ENCODE measurements at places on chromosomes 3 and 15. TPM values are rescaled to one million over a fixed set of nuclear protein-coding genes. Genes with fewer than 3 reads are reported as not detected.

GRCh38 chr3:126125341-126125740, 41.4 kb upstream of the SLC41A3 start:
- no peaks in the 10 kb centered on the region for H3K36me3 ChIP-seq
- no peak overlapping the region for H3K27ac ChIP-seq
- no peaks in the 10 kb centered on the region for H3K4me1 ChIP-seq
- peak; percentile 50 for DNase-seq

- no peak overlapping the region for H3K27ac ChIP-seq
- no peak overlapping the region for H3K4me3 ChIP-seq
Measured at GRCh38 chr15:63474810-63475316, 29.5 kb upstream of the USP3 start.

DNA sequence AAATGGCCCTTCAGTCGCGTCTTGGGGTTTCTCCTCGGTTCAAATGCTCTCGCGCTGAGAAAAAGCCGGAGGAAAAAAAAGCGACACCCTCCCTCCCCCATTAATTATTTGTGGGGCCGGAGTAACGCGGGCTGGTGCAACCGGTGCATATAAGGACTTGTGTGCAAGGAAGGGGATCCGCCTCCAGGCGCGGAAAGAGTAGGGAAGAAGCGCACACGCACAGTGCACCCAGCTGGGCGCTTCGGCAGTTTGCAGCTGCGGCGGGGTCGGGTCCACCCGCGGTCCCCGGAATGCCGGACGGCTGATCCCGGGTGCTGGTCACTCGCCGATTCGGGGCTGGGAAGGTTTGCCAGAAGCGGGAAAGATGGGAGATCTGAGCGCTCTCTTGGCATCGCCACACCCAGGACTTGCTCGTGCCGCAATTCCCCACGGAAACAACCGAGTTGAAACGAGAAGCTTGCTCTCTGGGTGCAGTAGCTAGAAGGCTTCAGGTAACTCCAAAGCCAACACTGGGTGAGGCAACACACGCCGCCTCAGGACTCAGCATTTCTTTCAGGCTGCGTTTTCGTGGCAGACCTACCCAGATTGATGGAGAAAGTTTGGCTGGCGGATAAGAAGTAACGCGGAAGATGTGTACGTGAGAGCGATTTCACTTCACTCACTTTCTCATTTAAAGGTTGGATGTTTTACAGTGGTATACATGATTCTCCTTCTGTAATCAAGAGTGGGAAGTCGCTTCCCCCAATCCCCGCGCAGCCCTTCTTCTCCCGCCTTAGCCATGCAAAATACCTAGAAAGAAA, 720 bp upstream of the TNIK start:
- peak; percentile 84 for DNase-seq
- H3K4me3 ChIP-seq: peak overlapping the region; percentile 68
- H3K36me3 ChIP-seq: no peaks in the 10 kb centered on the region
- no peaks in the 10 kb centered on the region for H3K27me3 ChIP-seq
- H3K4me1 ChIP-seq: no peaks in the 10 kb centered on the region
- no peak overlapping the region for H3K27ac ChIP-seq

- no peaks in the 10 kb centered on the region for H3K36me3 ChIP-seq
- no peaks in the 10 kb centered on the region for H3K4me1 ChIP-seq
- peak overlapping the region; percentile 12 for H3K27ac ChIP-seq
- DNase-seq: peak; percentile 90
- no peak overlapping the region for H3K4me3 ChIP-seq
Measured at GRCh38 chr15:68608206-68608843, 29.5 kb downstream of the CORO2B start.

- no peak for DNase-seq
- no peak overlapping the region for H3K27ac ChIP-seq
- H3K4me3 ChIP-seq: no peak overlapping the region
- H3K36me3 ChIP-seq: no peaks in the 10 kb centered on the region
- no peaks in the 10 kb centered on the region for H3K4me1 ChIP-seq
Measured at GRCh38 chr3:86814321-86814720, 176.6 kb downstream of the VGLL3 start.

GRCh38 chr3:6542795-6543194, 318.1 kb upstream of the GRM7 start:
- H3K4me1 ChIP-seq: no peaks in the 10 kb centered on the region
- DNase-seq: no peak
- H3K36me3 ChIP-seq: no peaks in the 10 kb centered on the region

DNA sequence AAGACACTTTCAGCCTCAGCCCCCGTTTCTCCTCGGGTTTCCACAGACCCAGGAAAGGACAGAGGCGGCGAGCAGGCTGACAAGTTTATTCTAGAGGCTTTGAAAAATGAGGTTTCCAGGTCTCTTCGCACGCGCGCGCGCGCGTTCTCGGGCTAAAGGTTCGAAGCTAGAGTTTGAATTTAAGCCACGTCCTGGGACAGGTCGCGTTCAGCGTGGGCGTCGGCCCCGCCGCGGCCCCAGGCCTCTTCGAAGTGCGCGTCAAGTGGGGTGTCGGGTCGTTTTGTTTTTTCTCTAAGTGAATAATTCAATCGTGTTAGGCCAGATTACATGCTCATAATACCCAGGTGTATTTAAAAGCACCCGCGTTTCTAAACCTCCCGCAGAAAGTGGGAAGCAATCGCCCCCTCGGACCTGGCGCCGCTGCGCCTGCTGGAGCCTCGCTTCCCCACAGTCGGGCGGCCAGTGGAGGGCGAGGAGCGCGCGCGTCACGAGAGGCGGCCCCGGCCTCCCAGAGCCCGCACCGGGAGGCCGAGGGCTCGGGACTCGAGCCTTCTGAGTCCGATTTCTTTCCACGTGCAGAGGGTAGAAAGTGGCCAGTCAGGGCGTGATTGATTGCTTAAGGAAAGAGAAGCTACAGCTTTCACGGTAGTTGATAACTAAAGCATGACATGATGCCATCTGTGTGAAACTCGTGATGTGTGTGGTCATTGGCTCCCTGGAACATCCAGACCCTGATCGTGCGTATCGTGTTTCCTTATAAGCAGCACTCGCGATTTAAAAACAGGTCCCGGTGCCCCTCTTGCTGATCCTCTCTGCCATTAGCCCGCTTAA, 15.8 kb upstream of the SOX2 start:
- H3K27ac ChIP-seq: no peak overlapping the region
- H3K27me3 ChIP-seq: no peaks in the 10 kb centered on the region
- peak; percentile 77 for DNase-seq
- H3K36me3 ChIP-seq: no peaks in the 10 kb centered on the region

DNA sequence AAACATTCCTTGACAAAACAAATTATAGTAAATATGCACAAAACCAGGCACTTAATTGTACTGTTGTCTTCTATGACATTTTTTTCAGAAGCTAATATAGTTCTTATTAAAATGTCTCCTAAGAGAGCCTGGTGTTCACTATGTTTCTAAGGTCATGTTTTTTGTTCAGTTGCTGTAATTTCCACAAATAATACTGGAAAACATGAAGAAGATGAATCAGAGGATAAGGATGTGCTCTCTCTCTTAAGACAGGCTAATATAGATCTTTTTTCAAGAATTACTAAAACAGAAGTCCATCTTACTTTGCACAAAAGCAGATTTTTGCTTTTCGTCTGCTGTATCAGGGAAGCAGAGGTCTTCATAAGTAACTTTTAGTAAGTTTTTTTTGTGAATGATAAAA, 823.0 kb upstream of the NECTIN3 start:
- H3K27ac ChIP-seq: no peak overlapping the region
- H3K4me1 ChIP-seq: no peaks in the 10 kb centered on the region
- H3K36me3 ChIP-seq: no peaks in the 10 kb centered on the region
- H3K27me3 ChIP-seq: no peaks in the 10 kb centered on the region
- H3K4me3 ChIP-seq: no peak overlapping the region

The FAM174B gene
- total RNA-seq: 10.3 TPM

The NMNAT3 gene
- 12.7 TPM for total RNA-seq
